ENCODE measurements at places on chromosomes 4 and X.

DNA sequence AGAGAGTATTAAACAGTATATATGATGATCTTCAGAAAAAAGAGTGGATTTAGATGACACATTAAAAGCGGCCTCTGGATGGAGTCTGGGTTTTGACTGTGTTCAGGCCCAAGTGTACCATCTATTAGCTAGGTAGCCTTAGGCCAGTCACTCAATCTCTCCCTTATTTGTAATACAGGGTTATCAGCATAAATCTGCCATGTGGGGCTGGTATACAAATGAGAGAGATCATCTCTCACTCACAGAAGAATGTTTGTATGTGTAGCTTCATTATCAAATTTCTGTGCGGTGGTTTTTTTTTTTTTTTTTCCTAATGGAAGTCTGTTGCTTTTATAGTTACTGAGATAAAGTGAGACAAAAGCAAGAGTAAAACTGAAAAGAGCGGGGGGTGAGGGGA lies 12.7 kb downstream of the SLC2A9 start:
- DNase-seq: no peak

GRCh38 chr4:60723796-60724195 lies 476.3 kb upstream of the ADGRL3 start:
- no peak for DNase-seq

- no peak for DNase-seq
These were observed 934.6 kb upstream of the GRID2 start for GRCh38 chr4:91369116-91369515.

DNA sequence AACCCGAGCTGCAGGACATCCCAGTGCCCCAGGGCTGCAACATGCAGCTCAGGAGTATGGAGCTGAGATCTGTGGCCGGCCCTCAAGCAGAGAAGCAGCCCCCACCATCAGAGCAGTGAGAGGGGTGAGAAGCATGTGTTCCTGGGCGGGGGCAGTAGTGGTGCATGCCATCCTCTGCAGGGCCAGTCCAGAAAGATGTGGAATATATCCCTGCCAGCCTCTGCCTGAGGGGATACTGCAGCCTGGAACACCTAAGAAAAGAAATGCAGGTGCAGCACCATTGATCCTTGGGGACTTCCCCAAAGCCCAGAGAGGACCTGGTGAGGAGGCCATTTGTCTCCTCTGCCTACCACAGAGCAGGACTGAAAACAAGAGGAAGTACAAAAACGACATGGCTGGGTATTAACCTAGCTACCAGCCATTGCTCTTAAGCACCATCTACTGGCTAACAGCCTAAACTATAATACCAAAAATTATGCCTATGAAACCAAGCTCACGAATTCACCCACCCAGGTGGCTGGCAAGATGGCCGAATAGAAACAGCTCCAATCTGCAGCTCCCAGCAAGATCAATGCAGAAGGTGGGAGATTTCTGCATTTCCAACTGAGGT lies 158.8 kb downstream of the ADGRA3 start:
- DNase-seq: no peak

DNA sequence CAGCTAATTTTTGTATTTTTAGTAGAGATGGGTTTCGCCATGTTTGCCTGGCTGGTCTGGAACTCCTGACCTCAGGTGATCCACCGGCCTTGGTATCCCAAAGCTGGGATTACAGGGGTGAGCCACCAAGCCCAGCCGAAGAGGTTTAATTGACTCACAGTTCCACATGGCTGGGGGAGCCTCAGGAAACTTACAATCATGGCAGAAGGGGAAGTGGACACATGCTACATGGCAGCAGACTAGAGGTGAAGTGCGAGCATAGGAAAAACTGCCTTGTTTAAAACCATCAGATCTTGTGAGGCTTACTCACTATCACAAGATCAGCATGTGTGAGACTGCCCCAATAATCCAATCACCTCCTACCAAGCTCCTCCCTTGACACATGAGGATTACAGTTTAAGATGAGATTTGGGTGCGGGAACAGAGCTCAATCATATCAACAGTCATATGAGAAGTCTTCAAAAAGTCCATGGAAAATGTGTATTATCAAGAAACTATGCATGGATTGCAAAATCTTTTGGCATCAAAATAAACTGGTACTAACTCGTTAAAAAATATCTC lies 25.8 kb upstream of the RPL39 start:
- no peak for DNase-seq

DNA sequence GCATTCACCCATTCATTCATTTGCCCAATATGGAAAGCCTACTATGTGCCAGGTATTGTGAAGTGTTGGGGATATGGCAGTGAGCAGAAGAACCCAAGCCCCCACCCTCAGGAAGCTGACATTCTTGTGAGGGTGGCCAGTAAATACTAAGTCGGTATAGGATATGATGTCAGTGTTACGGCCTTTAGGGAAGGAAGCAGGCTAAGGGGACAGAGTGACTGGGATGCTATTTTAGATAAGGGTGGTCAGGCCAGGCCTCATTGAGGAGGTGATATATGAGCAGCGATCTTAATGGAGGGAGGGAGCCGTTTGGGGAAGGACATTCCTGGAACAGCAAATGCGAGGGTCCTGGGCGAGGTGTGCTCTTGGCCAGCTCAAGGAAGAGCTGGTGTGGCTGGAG lies 2.0 kb downstream of the ATP6AP1 start:
- DNase-seq: no peak

GRCh38 chr4:11336435-11336834 lies 92.3 kb downstream of the HS3ST1 start:
- no peak for DNase-seq

- DNase-seq: no peak
These were observed 128.5 kb downstream of the SPRY1 start for GRCh38 chr4:123524958-123525628.

- DNase-seq: no peak
These were observed 62.7 kb downstream of the GAB1 start for GRCh38 chr4:143399113-143399949.

GRCh38 chr4:88102026-88102425 lies 56.4 kb downstream of the ABCG2 start:
- no peak for DNase-seq

- no peak for DNase-seq
These were observed 335.4 kb downstream of the UNC5C start for GRCh38 chr4:95213366-95213765.

DNA sequence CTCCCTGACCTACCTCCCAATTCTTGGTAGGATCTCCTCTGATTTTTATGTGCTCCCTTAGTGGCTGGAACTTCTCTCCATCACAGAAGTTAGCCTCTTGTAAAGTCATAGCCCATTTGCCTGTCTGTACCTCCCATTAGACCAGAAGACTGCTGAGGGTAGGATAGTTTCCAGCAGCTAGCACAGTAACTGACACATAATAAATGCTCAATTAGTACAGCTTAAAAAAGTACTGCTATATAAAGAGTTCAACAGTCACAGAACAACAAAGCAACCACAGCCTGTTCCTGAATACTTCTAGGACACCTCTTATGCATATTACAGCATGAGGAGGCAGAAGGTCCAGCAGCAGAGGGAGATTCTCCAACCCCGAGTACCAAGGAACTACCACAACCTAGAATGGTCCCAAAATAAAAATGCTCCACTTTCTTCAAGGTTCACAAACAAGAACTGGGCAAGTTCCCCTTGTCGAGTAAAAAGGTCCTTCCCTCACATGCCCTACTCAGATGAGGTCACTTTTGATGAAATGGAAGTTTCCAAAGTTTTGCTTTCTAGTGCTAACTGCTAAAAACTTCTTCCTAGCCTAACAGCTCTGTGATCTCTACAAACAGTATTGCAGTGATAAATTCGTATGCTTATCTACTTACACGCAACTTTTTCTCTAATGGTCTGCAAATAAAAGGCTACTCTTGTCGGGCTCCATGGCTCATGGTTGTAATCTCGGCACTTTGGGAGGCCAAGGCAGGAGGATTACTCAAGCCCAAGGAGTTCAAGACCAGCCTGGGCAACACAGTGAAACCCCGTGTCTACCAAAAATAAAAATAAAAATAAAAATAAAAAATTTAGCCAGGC lies 12.8 kb downstream of the MECP2 start:
- no peak for DNase-seq

DNA sequence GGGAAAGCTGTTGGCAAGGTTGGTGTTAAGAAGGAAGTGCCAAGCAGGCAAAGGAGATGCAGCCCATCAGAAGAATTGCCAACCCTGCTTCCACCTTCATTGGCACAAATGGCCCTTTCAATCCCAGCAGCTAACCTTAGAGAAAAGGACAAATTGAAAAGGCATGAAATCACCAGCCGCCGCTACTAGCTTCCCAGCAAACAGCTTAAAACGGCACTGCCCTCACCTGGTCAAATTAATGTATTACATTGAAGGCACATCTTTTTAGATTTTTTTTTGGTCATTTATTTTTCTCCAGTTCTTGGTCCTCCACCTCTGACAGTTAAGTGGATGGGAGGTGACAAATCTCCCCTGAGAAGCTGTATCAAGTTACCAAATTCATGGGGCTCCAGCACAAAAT lies 51.0 kb upstream of the NHSL2 start:
- DNase-seq: no peak

GRCh38 chrX:65999563-66000148 lies 40.2 kb downstream of the VSIG4 start:
- no peak for DNase-seq

DNA sequence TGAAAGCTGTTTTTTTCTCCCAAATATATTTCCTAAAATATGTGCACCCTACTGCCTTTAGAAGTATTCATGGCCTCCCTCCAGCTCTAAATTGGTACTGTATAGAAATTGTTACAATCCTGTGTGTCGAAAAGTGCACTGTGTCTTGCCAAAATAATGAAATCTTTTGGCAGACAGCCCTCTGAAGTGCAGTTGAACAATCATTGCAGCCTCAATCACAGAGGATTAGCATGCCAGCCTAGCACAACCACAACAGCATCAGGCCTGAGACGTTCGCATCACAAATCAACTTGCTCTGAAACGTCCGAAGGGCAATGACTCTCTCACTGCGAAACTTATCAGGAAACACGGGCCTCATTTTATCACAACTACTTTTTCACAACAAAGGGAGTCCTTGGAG lies 99.0 kb downstream of the ANOS1 start:
- DNase-seq: no peak

DNA sequence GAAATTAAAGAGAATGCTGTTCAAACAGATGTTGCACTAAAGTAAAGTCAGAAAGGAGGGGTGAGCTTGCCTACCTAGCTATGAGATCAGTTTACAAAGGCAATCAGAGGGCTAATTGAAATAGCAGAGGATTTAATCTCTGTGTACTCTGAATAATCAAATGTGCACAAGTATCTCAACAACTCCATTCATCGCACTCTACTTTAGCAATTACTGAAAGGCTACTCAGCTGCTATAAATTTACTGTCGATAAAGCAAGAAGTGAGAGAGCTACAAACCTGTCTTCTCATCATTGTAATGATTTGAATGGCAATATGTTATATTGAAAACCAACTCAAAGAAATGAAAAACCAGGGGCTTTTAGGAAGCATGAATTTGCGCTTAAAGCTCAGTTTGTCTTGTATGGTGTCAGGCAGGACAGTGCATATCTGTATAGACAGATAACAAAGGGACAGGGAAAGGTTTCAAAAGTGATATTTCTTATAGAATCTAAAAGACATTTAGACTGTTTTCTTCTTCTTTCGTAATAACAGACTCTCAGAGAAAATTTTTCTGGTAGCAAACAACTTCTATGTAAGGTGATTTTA lies 34.8 kb downstream of the GC start:
- no peak for DNase-seq

- no peak for DNase-seq
These were observed 163.6 kb downstream of the EVC2 start for GRCh38 chr4:5544762-5545161.

DNA sequence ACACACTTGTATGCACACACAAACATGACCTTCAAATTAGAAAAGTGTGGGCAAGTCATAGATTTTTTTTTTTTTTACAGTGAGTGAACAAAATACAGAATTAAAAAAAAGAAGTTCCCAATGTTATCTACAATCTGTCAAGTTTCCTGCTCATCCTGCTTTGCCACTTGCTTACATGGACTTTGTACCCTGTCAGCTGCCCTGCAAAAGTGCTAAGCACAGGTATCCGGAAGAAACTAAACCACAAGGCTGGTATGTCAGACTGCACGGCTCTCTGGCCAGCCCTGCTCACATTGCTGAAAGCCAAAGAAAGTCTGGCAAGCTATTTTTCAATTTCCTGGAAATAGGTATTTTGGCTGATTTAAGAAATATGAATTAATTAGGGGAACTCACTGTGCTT lies 38.9 kb upstream of the BCLAF3 start:
- DNase-seq: no peak

DNA sequence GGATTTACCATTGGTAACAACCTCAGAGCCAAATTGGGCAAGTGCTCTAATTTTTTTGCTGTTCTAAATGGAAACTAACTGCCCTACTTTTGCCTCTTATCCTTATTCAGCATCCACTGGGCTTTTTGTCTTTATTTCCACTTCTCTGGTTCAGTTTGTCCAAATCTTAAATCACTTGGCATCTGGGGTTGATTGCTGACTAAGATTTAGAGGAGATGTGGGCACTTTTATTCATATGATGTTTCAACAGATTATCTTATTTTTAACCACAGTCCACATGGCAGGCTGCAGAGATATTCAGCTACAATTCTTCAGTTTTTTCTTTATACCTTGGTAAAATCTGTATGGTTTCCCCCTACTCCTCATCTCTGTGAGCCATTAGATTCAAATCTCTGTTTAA lies 1161.4 kb upstream of the PCDH7 start:
- DNase-seq: no peak

DNA sequence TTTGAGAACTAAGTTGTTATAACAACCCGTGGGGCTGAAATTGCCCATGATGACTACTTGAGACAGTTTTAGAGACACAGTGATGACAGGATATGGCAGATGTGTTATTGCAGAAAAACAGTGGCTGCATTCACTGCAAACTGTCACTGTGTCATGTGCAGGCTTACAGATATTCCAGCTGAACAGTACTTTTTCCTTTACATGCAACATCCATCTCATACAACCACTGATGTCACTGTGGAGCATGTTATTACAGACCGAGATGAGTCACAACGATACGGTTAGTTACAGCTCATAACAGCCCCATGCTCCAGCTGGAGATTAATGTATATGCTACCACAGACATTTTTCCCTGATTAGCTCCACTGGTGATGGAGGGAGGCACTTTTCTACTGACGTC lies 207.4 kb downstream of the TMA16 start:
- DNase-seq: no peak

DNA sequence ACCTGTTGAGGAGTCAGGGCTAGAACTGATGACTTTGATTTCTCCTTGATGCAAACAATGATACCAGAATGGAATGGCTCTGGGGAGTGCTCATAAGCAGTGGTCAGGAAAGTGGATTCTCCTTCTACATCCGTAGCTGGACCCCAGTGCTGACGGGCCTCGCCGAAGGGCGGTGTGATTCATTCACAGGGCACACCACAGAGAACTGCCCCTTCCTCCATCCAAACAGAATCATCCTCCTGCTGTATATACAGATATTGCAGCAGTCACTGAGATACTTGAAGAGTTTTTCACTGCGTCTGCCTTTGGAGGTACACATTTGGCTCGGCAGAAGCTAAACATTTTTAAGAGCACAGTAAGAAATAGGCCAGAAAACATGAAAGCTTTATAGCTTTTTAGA lies 7.3 kb upstream of the DCTD start:
- no peak for DNase-seq
